Activated CD4-positive, alpha-beta T cell treated with anti-CD3 and anti-CD28 coated beads, Interleukin-2, amount 50 U/mL, for 16 hours (primary cell): ENCODE measurements at places on chromosomes 13 and 19.

- no peak for DNase-seq
Observed at GRCh38 chr19:50686310-50687032, 33.1 kb downstream of the SHANK1 start.

DNA sequence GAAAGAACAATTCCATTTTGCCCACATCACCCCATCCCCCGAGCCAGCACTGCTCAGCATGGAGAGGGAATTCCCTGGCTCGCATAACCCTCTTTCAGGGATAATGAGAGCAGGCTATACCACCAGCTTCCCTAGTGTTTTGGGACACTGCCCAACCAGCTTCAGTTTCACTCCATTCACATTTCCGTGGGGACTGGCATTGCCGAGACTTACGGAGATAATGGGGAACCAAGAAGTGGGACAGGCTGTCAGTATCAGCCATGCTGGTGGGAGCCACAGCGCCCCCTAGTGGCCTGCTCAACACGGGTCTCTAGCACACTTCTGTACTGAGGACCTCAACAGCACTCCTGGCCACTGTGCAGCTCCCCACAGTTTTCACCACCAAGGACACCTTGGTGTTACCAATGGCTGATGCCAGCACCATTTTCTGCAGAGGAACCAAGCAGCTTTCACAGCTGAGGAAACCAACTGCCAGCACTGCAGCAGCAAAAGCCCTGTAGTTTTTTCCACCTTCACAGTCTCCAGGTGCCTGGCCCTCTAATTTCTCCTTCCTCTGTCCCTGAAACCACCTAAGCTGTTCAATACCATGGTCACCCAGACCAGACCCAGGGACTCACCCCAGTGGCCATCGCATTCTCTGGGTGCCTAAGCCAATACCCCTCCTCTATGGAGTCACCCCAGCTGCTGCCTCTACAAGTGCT lies 23.7 kb downstream of the SLC6A16 start:
- peak; percentile 78 for DNase-seq

DNA sequence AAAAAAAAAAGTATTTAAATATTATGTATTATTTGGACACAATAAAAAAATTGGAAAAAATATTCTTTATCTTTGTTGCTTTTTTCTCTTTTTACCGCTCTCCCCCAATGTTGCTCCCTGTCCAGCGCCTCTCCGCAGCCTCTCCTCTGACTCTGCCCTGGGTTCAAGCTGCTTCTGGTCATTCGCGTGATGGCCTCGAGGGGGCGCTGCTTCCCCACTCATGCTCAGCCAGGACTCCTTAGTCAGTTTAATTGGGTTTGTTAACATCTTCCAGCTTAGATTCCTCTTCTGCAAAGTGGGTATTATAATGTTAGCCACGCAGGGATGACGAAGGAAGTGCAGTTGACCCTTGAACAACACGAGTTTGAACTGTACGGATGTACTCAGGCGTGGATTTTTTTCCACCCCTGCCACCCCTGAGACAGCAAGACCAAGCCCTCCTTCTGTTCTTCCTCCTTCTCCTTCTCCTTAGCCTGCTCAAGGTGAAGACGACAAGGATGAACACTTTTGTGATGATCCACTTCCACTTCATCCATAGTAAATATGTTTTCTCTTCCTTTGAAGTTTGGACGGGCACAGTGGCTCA lies 4.9 kb upstream of the NWD1 start:
- peak; percentile 38 for DNase-seq

DNA sequence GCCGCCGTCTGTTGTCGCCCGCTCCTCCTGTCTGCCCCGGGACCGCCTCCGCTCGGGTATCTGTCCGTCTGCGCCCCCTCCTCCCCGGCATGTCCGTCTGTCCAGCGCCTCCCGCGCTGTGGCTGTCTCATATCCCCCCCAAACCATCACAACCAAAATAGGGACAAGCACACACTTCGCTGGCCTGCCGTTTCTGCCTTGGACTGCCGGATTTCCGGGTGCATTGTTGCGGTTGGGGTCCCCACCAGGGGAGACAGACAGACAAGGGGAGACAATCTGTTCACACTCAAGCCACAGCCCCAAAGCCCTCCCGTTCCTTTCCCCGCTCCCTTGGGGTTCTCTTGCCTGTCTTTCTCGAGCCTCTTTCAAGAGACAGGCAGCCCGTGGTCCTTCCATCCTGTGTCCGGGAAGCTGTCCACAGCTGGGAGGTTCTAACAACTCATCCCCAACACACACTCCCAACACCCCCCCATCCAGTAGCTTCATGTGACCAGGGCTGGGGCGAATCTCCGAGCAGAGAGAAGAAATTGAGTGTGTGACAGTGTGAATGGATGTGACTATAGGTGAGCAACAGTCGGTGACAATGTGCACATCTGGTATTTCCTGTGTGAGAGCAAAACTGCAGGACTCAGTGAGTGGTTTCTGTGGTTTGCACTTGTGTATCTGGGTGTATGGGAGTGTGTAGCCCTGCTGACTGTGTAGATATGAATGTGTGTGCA lies 16.5 kb upstream of the FOSB start:
- DNase-seq: peak; percentile 67

- DNase-seq: no peak
Observed at GRCh38 chr13:32001769-32002168, 29.8 kb upstream of the FRY start.

DNA sequence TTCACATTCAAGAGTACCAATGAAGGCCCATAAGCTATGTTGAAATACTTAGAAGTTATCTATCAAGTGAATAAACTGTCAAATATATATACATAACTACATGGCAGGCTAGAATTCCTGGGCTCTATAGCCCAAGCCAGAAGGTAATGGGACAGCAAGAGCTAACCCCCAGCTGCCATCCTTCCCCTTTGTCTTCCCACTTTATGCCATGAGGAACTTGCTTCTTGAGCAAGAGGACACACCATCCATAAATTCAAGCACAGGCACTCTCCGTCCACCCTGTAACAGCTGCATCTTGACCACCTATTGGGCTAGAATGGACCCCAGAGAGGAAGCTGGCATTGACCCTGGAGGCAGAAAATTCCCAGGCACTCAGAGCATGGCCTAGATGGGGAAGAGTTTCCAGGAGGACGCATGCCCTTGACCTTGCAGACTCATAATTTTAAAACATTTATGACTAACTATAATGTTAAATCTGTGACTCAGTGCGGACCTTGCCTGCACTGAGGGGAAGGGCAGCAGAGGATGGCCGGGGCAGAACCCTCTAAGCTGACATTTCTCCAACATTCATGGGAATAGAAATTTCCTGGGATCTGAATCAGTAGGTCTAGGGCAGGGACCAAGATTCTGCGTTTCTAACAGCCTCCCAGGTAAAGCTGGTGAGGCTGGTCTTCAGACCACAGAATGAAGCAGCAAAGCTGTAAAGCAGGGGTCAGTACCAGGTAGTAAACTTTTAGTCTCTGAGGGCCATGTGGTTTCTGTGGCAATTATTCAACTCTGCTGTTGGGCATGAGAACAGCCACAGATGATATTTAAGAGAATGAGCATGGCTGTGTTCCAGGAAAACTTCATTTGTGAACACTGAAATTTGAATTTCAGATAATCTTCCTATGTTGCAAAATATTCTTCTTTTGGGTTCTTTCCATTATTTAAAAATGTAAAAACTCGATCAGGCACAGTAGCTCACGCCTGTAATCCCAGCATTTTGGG lies 71.4 kb upstream of the CLDN10 start:
- DNase-seq: no peak

GRCh38 chr19:36331353-36332228 lies 47.4 kb downstream of the ZFP14 start:
- DNase-seq: peak; percentile 58

GRCh38 chr19:39128516-39129079 lies 3.0 kb downstream of the PAK4 start:
- no peak for DNase-seq

DNA sequence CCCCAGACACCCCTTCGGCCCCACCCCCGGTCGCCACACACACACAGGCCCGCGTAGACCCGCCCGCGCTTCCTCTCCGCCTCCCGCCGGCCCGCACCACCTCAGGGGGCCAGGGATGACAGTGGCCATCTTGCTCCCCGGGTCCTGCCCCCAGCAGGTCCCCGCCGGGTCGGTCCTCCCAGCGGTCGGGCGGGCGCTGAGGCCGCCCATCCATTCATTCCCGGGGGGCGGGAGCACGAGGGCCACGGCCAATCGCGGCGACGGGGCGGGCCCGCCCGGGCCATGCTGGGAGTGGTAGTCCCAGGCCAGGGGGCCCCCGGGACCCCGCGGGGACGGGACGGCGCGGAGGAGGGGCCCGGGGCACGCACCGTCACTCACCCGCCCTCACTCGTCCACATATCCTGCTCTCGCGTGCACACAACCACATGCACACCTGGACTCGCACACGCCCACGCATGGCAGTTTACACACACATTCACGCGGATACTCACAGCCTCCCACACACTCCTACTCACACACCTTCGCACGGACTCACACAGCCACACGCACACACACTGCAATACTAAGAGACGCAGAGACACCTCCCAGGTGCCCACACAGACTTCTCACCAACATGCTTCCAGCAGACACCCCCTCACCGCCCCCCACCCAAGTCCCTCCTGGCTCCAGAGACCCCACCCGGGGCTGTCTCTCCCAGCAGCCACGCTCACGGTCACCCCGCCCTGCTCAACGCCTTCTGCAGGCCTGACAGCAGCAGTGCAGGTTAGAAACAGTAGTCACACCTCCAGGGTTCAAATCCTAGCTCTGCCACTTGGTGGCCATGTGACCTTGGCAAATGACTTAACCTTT lies at the start of gene DPF1:
TSS of gene DPF1 (minus strand) at position 209 of the 849 bp plus-strand sequence. CDS start at position 129, 80 bp downstream.
- peak; percentile 61 for DNase-seq

- DNase-seq: no peak
Observed at GRCh38 chr19:55152017-55152416, 3.0 kb upstream of the TNNT1 start.

DNA sequence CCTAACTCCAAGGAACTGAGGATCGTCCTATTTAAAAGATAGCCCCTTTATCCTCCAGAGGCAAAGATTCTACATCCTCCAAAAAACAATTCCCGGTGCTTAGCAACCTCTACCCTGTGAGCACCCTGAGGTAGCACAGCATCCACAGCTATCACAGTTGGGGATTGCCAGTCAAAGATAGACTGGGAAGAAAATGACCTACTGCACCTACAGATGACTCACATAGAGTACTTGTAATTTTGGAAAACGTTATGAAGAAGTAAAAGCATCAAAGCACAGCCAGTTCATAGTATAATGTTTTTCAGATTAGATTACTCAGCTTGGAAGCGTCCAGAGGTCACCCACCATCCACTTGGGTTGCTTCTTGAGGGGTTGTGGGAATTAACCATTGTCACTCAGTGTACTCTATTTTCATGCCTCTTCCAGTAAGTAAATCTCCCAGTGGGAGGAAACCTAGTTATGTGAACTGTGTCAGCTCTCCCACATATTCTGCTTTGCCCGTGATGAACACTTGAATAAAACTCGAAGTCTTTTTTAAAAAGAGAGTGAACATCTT lies 8.9 kb upstream of the FAM124A start:
- DNase-seq: no peak

GRCh38 chr13:99214232-99214631 lies 13.6 kb downstream of the UBAC2 start:
- peak; percentile 55 for DNase-seq

- DNase-seq: no peak
Observed at GRCh38 chr19:2326699-2327360, 1.6 kb downstream of the LSM7 start.
